ENCODE measurements at places on chromosomes 4 and X.

DNA sequence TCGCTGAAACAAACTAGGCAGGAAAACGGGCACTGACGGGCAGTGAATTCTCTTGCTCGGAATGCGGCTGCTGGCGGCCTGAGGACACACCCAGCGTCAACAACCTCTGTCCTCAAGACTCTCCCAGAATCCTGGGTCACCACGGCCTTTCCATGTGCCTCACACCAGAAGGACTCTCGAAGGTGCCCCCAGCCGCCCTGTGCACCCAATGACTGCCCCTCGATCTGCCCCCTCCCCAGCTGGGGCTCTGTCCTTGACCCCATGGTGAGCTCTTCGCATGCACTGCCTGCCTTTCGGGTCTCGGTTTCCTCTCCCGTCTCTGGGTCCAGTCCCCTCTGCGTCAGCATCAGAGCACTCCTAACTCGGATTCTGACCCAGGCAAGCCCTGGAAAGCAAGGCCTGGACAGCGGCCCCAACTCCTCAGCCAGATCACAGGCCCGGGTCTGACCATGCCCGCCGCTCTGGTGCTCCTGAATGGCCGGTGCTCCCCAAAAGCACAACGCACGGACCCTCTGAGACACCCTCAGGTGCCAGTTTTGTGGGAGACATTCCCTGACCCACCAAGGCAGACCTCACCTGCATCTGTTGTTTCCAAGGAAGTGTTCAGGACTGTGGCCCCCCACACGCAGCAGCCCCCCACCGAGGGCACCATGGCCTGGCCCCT, 56.0 kb downstream of the ACOX3 start:
- no peak for DNase-seq

GRCh38 chr4:72084587-72085011, 52.8 kb downstream of the NPFFR2 start:
- DNase-seq: no peak

GRCh38 chr4:685679-686412, 3.1 kb downstream of the SLC49A3 start:
- no peak for DNase-seq

DNA sequence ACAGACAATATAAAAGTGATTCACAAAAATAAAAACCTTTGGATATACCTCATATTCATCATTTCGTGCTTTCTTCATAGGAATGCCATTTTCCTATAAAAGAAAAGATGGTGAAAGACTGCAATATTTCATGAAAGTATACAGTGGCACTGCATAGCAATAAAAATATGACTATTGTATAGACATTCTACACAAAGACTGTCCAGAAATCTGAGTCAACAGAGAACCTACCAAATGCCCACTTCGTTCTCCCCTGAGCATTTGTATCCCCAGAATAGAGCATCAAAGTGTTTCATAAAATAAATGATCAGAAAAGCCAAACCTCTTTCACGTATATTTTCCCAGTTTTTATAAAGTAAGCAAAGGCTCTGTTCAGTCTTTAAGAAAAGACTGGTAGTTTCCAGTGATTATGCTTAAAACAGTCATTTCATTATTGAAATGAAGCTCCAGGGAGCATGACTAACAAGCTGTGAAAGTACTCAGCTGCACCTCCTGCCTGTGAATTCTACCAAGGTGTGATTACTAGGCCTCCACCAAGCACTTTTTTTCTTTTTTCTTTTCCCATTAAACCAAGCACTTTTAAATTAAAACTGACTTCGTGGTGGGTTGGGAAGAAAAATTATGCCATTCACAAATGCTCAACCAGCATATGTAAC, 20.2 kb downstream of the PPA2 start:
- DNase-seq: peak; percentile 14

- DNase-seq: no peak
These were observed 86.3 kb upstream of the CITED1 start for GRCh38 chrX:72392042-72392441.

DNA sequence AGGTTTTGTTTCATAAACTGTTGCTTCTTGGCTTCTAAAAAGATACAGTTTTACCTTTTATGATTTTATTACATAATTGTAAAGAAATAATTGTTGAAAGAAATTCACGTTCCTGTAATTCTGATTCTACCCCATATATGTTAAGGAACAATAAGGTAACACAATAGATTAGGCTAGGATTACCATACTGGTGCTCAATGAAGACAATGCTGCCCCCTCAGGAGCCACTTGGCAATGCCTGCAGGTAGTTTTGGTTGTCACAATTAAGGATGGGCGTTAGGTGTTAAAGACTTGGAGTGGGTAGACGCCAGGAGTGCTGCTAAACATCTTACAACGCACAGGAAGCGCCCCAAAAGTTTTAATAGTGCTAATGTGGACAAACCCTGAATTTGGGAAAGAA, 133.2 kb downstream of the NLGN4X start:
- DNase-seq: no peak

- no peak for DNase-seq
These were observed at the start of gene CACNA1F for GRCh38 chrX:49233176-49233575. CACNA1F (minus strand) TSS chrX:49233340; CDS start chrX:49233309, 31 bp downstream.

All from fibroblast of lung (primary cell).